Head of caudate nucleus (tissue), 42 donors: ENCODE measurements at places on chromosomes 1 and 21.

DNA sequence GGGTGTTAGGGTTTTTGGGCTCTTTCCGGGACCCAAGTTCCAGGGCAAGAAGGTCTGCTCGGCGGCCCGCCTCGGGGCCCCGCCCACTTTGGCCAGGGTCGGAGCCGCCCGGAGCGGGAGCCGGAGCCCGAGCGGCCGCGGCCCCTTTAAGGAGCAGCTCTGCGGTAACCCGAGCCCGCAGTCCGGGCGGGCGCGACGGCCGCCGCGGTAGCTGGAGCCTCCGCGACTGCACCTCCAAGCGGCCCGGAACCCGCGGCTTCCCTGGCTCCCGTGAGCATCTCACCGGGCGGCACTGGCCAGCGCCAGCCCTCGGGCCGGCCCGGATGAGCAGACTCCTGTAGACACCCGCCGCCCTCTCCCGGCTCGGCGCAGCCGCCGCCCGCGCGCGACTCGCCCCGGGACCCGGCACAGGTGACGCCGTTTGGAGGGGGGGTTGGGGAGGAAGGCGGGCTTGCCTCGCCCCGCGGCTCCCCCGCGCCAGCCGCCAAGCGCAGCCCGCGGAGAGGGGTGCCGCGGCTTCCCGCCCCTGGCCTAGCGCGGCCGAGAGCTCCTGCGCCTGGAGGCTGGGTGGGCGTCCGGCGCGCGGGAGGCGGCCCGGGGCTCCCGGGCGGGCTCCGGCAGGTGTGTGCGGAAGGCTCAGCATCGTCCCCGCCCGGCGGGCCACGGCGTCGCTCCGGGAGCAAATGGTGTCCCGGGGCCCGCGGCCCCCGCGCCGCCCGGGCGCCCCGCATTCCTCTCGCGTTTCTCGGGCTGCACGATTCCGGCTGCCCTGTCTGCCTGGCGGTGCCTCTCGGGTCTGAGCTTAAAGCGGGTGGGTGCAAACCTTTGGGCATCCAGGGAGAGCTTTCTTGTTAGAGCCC lies at the start of gene TLCD4:
Gene TLCD4, plus strand, starts transcription at position 149 of the 860 bp plus-strand sequence. CDS start 26,547 bp downstream, outside the sequence.
- DNase-seq, result peak; percentile 55

DNA sequence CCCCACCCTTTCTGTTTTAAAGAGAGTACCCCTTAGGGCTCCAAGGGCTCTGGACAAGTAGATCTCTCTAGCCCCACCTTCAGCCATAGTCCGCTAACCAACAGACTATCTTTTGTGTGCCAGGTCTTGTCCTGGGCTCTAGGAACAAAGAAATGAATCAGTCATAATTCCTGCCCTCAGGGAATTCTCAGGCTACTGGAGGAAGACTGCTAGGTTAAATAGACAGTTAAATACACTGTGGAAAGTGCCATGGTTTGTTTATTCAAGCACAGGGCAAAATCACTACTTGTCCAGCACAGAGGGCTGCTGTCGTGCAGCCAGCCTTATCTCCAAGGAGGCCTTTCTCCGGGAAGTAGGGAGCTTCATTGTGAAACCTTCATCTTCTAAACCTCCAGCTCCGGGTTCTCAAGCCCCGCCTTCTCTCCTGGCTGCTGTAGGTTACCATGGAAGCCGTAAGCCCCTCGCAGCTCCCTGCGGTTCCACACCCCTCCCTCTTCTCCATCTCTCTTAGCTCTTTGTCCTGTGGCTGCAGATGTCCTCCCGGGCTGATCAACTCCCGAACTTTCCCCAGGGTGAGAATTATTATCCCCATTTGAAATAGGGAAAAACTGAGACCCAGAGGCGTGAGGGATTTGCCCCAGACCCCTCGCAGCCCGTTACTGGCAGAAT lies 29.8 kb downstream of the SHISAL2A start:
- DNase-seq, result no peak

GRCh38 chr1:52906135-52906603 lies 15.4 kb downstream of the ECHDC2 start:
- no peak for DNase-seq

GRCh38 chr1:30731806-30732276 lies 8.5 kb upstream of the MATN1 start:
- DNase-seq, result no peak

- no peak for DNase-seq
Measured at GRCh38 chr1:166017395-166017794, 149.4 kb downstream of the FAM78B start.

- DNase-seq, result no peak
Measured at GRCh38 chr1:159091607-159092031, 15.1 kb upstream of the AIM2 start.

DNA sequence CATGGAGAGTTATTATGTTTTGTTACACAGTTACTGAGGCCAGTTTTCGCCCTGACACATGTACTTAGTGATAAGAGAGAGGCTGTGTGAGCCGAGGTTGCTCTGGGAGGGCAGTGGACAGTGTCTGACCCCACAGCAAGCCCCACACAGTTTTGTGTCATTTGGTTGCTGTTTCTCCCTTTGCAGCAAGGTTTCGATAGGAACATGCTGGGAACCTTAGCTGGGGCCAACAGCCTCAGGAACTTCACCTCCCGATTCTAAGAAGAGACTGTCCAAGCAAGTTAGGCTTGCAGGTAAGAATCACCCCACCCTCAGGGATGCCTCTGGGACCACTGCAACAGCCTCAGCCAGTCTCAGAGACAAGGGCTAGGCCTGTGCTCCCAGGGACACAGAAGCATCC lies 45.3 kb downstream of the PKP1 start:
- no peak for DNase-seq

DNA sequence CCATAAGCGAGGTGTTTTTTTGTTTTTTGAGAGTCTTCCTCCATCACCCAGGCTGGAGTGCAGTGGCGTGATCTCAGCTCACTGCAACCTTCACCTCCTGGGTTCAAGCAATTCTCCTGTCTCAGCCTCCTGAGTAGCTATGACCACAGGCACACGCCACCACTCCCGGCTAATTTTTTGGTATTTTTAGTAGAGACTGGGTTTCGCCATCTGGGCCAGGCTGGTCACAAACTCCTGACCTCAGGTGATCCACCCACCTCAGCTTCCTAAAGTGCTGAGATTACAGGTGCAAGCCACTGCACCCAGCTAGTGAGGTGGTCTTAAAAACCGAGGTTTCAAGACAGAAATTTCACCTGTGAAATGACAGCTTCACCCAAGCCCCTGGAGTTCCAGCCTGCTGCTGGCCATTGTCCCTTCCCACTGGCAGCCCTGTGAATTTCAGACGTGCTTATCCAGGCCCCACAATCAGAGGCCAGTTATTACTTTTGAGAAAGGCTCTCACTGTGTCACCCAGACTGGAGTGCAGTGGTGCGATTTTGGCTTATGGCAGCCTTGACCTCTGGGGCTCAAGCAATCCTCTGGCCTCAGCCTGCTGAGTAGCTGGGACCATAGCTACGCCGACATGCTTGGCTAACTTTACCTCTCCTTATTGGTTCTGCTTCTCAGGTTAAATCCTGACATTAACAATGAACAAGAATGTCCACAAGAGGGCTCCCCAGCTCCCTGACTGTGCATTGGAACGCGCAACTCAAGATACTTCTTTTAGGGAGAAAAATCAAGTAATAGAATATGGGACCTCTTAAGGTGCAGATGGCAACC lies 19.4 kb downstream of the ENO1 start:
- peak; percentile 72 for DNase-seq

DNA sequence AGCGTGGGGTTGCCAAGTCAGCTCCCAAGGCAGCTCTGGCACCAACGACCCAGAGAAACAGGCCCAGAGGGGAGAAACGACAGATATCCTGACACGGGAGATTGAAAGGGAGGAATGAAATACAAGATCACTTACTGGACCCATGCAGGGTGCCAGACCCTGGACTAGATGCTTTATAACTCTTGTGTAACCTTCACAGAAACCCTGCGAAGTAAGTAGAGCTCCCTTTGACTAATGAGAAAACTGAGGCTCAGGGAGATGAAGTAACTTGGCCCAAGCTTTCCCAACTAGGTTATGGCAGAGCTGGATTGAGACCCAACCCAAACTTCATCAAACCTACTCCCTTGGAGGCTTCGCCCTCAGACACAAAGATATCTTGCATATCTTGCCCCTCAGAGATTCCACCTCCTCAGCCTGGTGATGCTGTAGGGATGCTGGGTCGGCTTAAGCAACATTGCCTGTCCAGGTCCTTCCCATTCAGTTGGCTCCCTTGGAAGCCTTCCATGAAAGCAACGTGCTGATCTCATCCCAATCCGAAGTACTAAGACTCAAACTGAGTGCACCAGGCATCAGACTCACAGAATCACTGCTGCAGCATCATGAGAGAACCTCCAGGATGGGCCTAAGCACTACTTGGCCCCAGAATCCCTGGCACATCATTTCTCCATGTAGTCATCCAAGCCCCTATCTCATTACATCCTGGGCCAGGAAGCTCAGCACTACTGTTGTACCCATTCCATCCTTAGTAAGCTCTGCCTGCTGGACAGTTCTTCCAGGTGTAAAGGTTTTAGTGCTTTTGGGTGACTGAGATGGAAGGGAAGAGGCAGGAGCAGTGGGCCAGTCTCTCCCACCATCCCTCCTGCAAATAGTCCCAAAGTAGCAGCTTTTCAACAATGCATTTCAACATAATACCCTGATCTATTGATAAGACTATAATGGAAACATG lies 1.1 kb upstream of the IGSF9 start:
- no peak for DNase-seq

DNA sequence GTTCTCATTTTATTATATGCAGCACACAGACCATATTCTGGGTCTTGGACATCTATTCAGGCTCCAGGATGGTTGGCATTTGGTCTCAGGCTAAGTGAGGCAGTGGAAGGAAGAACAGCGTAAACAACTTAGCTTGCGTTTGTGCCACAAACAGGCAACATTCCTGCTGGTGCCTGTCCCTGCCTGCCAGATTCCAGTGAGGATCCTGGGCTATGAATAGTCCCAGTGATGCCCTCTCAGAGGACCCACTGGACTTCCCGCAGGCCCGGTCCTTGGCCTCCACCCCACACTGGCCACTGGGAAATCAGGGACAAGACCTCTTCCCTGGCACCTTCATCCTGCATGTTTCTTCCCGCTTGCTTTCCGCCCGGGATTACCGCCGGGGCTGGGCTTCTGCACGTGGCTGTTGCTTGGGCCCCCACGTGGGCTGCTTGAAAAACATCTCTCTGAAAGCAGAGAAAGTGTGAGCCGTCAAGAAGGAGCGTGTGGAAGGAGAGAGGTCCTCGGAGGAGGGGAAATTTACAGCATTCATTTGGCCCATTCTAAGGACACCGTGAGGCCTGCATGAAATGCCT lies 145.1 kb upstream of the WNT4 start:
- DNase-seq, result no peak
